Thymus (tissue), 14 donors: ENCODE measurements at places on chromosomes 3 and 15.

DNA sequence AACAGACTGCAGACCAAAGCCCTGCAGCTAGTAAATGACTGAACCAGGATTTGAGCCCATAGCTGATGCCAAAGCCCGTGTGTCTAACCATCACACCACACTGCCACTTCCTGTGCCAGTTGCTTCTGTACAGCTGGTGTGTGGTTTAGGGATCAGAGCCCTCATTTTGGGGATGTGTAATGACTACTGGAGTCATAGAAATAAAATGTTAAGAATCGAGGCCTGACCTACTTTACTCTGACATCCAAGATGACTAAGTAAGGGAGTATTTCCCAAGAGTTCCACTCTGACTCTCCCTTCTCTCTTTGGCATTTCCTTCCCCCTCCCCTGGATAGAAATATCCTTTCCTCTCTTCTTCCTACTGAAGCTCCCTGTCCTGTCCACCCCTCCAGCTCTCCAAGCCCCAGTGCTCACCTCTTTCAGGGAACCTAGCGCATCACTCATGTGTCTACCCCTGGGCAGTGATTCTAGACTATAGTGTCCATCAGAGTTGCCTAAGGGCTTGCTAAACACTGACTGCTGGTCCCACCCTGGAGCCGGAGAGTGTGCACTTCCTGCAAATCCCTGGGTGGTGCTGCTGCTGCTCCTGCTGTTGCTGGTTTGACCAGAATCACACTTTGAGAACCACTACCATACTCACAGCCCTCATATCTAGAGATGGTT is 53.8 kb downstream of the MGLL start:
- DNase-seq, result no peak

DNA sequence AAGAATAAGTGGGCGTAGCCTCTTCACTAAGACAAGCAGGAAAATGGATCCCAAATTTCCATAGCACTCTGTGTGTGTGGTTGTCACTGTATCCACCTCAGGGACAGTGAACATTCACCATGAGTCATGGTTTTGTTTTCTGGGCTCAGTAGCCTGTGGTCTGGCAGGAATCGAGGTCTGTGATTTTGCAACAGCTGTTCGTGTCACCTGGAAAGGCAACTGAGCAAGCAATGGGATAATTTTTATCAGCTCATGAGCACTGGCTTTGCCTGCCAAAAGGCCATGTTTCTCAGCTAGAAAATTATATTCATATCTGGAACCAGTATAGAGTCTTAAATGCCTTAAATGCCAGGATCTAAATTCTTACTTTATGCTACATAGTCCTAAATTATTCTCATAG is 60.9 kb downstream of the STRIT1 start:
- no peak for DNase-seq

DNA sequence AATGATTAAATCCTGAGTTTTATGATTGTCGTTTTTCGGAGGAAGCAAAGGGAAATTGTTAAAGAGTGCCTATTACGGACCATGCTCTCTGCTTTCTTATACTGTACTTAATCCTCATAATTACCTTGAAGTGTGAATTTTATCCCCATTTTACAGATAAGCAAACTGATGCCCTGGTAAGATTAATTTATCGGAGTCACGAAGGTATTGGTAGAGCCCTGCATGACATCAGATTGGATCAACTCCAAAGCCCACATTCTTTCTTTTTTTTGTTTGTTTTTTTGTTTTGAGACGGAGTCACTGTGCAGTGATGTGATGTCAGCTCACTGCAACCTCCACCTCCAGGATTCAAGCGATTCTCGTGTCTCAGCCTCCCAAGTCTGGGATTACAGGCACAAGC is 1.6 kb upstream of the GNB4 start:
- no peak for DNase-seq

DNA sequence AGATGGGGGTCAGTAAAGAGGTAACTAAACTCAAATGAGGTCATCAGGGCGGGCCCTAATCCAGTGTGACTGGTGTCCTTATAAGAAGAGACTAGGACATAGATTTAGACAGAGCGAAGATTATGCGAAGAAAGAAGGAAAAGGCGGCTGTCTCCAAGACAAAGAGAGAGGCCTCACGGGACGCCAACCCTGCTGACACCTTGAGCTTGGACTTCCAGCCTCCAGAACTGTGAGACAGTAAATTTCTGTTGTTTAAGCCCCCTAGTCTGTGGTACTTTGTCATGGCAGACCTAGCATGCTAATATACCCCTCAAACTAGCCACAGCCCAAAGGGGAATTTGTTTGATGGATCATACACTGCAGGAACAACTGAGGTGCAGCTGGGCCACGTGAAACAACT is 183.0 kb downstream of the ABHD5 start:
- no peak for DNase-seq

DNA sequence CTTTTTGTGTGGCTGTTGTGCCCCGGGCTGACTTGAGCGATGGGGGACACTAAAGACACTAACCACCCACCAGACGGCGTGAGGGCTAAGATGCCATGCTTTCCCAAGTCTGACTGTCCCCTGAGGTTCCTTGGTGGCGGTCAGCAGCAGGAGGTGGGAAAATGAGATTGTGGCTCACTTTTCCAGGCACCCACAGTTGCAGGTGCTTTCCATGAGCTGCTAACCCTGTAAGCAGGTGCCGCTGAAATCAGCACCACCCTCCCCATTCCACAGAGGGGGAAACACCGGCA is 17.7 kb downstream of the PRR23E start:
- no peak for DNase-seq

DNA sequence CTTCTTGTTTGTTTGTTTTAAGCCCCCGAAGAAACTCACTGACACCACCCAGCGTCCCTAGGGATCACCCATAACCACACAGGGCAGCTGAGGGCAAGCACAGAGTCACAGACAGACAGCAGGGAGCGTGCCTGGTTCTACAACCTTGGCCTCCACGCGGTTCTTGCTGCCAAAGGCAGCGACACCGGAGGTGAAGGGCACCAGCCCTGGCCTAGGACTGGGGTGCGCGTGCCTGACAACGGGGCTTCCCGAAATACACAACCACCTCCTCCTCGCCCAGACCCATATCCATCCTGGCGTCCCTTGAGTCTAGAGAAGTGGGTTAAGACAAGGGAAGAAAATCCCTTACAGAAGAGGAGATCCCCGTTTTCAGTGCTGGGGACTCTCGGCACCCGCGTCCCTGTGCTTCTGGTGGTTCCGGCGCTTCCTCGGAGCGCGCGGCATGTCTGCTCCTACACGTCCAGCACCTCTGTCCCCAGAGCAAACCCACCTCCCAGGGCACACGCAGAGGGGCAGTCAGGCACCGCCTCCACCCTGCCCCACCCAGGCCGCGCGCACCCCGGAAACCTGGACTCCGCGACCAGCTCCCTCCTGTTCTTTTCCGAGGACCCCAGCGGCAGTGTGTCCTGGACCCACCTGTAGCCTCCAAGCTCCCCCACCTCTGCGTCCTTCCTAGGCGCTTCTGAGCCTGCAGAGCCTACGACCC is 911 bp downstream of the RFTN1 start:
- no peak for DNase-seq

DNA sequence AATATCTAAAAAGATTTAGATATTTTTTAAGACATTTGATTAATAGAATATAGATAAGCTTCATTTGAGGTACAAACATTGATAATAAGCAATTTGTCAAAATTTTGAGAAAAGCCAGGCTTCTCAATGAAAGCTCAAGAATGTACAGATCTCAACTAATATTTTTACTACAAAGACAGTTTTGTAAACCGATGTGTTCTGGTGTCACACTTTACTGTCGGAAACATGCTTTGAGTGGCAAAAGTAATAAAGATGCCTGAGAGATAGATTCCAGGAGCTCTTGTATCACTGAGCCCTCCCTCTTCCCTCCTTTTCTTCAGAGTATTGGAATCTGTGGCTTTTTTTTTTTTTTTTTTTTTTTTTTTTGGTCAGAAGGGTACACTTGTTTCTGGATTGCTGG is 45.0 kb upstream of the THRB start:
- no peak for DNase-seq

GRCh38 chr15:29149738-29150075 is 119.9 kb downstream of the NSMCE3 start:
- no peak for DNase-seq

GRCh38 chr3:150215616-150216015 is 192.5 kb upstream of the TSC22D2 start:
- no peak for DNase-seq
